ENCODE measurements at places on chromosomes 16 and 17.

DNA sequence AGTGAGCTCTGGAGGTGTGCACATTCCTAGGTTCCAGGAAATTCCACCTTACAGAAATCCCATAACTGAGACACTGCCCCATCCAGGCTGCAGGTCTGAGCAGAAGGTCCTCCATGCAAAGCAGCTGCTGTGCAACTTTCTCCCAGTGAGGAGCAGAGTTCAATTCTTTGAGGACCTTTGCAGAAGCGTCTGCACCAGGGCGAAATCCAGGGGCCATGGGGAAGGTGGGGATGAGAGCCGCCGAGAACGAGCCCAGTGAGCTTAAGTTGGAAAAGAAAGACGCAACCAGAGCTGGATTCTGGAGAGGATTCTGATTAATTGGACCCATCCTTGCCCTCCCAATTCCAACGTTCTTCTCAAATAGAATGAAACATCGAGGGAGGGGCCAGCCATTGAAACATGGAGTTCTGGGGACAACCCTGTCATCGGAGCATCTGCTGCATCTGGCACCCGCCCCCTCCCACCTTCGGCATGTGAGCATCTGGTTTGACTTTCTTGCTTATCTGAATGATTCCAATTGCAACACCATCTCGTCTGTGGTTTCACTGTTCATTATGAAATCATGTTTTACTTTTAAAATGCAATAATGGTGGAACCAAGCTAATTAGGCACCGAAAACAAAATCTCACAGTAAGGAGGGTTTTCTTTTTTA is 190.6 kb upstream of the FOXF1 start:
- DNase-seq: no peak

DNA sequence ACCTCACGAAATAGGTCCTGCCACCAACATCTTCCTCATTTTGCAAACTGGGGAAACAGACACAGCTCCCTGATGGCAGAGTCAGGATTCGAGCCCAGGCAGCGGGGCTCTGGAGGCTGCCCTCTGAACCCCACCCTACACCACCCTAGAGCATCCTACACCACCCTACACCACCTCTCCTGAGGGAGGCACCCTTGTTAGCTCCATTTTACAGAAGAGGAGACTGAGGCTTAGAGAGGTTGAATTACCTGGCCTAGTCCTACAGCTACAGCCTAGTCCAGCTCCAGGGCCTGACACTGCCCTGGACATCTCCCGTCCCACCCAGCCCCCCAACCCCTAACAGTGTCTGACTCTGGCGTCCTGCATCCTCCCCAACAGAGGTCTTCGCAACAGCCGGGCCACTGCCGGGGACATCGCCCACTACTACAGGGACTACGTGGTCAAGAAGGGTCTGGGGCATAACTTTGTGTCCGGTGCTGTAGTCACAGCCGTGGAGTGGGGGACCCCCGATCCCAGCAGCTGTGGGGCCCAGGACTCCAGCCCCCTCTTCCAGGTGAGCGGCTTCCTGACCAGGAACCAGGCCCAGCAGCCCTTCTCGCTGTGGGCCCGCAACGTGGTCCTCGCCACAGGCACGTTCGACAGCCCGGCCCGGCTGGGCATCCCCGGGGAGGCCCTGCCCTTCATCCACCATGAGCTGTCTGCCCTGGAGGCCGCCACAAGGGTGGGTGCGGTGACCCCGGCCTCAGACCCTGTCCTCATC is 3.2 kb upstream of the NECAB2 start:
- no peak for DNase-seq

DNA sequence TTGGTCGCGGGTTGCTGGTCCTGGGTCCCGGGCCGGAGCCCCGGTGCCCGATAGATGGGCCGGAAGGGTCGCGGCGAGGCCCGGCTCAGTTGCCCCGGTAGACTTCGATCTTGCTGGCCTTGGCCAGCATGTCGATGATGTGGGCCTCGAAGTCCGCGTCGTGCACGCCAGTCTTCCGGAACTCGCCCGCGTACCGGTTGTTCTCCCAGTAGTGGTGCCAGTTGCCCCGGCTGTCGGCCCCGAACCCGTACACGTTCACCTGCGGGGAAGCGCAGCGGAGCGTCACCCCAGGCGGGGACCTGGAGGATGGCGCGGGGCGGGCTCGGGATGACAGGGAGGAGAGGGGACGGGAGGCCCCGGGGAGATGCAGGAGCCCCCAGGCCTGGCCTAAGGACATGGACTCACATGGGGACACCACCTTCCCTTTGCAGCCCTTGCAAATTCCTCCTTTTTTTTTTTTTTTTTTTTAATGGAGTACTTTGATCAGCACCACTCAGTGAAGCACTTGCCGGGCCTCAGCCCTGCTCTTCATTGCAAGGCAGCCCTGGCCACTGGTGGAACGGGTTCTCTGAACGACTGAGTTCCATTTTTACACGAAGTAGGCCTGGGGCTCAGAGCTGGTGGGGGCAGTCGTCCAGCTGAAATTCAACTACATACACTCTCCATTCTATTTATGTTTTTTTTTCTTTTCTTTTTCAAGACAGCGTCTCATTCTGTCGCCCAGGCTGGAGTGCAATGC is 35.1 kb downstream of the DDX19A start:
- no peak for DNase-seq

DNA sequence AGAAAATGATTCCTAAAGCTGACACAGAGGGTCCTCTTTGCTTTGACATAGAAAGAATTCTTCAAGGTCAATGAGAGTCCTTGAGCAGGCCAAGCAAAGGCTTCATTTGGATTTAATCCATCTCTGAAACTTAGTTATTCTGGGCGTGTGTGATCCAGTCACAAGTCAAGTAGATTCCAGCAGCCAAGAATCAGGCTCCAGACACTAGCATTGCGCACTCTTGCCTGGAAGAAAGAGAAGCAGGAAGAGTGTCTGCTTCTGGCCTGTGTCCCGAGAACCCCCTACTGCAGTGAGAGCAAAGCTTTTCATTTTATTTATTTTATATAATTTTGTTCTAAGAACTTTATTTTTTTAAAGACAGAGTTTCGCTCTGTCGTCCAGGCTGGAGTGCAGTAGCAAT is 88.2 kb upstream of the CACNG5 start:
- no peak for DNase-seq

DNA sequence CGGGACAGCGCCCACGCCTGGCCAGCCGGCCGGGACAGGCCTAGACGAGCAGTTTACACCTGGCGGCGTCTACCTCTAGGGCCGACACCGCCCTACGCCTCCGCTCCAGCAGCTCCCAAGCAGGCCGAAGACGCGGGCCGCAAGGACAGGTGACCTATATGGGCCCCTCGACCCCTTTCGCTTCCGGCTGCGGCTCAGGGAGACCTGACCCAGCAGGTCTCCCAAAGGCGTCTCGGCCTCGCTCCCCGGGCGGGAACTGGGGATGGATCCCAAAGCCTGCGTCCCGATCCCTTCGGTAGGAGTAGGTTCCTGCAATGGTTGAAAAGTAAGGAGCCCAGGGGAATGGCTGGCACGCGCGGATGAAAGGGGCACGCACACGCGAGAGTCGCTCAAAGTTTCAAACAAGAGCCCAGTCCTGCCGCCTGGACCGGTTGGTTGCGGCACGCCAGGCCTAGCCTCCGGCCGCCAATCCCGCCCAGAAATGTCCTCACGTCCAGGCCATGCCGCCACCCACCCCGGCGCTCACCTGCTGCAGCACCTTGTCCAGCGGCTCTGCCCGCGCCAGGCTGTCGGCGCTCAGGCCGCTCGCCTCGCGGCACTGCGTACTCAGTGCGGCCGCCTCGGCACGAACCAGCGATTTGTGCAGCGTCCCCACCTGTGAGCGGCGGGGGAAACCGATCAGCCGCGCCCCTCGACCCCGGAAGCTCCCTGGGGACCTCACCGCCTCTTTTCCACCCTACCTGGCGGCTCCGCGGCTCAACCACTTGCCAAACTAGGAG is 630 bp downstream of the ESRP2 start:
- no peak for DNase-seq

GRCh38 chr17:59018019-59018418 is 88.7 kb downstream of the TRIM37 start:
- DNase-seq: no peak
